ENCODE measurements at places on chromosomes 2 and 18. TPM values are rescaled to one million over a fixed set of nuclear protein-coding genes. Genes with fewer than 3 reads are reported as not detected.
A peak's percentile ranks its signal among the peaks of the same experiment; 100 is the strongest.

GRCh38 chr2:219831957-219832356, 204.5 kb downstream of the SLC4A3 start:
- no peak for DNase-seq

- no peak for DNase-seq
Measured at GRCh38 chr2:10167316-10167715, 44.8 kb downstream of the RRM2 start.

DNA sequence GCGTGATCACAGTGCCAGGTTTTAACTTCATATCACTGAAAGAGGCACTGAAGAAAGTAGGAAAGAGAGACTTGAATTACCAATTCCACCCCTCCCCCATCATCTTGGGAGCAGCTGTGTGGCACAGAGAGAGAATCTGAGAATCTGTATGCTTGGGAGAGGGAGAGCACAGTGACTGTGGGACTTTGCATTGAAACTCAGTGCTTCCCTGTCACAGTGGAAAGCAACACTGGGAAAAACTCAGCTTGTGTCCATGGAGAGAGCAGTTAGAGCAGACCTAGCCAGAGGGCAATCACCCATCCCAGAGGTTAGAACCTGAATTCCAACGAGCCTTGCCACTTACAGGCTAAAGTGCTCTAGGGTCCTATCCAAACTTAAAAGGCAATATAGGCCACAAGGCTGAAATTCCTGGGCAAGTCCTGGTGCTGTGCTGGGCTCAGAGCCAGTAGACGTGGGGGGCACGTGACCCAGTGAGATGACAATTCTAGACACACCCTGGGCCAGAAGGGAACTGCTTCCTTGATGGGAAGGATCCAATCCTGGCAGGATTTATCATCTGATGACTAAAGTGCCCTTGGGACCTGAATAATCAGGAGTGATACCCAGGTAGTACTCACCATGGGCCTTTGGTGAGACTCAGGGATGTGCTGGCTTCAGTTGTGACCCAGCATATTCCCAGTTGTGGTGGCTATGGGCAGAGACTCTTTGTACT, 15.5 kb upstream of the ABCB11 start:
- DNase-seq: no peak

- DNase-seq: peak; percentile 25
Measured at GRCh38 chr2:1746174-1747064, 2.1 kb upstream of the PXDN start.

DNA sequence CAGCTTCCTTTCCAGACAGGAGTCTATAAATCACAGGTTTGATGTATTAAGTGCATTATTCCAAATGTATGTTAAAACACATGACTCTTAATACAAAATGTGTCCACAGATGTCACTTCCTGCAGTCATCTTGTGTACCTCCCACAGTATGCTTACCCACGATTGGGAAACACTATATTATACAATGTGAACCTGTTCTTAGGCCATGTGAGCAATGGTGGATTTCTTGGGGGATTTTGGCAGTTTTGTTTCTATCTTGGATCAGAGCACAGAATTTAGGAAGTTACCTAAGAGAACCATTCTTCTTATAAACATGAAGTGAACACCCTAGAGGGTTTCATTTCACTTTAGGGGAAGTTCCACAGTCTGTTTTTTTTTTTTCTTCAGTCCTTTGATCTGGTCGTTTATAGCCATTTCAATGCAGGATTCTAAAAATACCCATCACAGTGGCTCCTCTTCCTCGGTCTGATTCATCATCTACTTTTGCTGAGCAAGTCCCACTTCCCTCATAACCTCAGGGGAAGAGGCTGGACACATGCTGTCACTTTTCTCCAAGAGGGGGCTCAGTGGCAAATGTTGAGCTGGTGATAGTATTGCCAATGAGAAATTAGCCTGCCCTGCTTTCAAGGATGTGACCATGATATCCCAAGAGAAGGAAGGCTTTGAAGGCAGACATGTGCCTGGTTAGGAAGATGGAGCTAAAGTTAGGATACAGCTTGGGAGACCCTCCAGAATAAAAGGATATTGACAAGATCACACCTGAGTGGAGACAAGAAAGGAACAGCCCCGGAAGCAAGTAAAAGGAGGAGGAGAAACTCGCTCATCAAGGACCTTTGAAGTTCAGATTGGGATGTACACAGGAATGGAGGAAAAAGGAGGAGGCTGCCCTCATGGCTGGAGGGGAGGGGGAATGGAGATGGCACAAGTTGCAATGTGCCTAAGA, 22.6 kb downstream of the PLEK start:
- DNase-seq: no peak

DNA sequence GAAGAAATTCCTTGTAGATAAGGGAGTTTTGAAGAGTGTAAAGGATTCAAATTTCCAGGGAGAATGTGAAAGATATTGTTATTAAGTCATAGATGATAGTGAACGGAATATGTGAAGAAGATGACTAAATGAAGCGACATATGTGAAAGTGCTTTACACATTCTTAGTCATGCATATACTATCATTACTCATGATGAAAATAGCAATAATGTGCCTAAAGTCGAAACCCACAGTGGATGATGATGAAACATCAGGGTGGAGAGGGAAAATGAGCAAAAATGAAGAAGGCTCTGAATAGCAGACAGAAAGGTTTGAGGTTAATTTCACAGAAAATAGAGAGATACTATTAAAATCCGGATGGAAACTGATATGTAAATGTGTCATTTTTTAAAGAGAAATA, 1237.1 kb downstream of the LRP1B start:
- no peak for DNase-seq

GRCh38 chr2:177010146-177010545, 202.4 kb upstream of the HNRNPA3 start:
- no peak for DNase-seq

DNA sequence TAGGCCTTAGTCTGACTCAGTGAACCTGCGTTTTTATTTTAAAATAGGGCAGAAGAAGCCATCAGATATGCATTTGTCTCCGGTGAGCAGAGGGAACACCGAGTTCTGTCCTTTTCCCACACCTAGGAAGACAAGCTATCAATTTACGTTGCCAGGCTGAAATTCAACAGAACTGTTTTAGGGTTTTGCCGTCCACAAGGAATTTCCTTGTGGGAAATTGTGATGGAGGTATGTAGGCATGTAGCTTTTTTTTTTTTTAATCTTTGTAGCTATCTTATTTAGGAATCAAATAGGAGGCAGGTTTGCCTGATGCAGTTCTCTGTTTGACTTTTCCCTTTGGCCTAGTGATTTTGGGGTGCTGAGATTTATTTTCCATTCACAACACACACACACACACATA, 62.0 kb upstream of the ASAP2 start:
- DNase-seq: no peak

GRCh38 chr18:60247103-60247502, 125.5 kb downstream of the MC4R start:
- no peak for DNase-seq

DNA sequence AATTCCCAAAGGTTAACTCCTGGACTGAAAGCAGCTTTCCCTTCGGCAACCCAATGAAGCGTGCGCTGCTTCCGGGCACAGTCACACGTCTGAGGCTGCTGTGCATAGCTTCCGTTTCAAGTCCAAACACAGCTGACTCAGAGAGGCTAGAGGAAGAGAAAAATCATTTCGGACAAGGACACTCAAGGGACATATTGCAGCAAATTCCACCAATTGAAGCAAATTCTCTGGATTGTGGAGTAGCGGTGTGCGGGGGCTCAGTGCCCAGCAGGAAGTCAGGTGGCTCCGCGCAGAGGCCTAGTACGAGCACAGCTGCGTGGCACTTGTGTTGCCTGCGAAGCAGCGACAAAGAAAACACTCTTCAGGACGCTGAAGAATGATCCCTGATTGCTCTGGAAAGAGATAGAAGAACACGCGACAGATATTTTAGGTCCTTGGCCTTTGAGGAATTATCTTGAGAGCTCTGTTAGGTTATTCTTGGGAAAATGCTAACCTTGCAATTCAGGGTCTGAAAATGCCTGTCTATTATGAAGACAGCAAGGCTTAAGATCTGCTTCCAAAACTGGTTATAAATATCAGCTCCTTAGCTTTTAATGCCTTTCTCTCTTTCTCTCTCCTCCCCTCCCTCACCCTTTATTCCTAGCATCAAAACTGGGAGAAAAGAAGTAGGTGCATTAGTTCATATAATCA, 352.6 kb upstream of the DLGAP1 start:
- DNase-seq: no peak

DNA sequence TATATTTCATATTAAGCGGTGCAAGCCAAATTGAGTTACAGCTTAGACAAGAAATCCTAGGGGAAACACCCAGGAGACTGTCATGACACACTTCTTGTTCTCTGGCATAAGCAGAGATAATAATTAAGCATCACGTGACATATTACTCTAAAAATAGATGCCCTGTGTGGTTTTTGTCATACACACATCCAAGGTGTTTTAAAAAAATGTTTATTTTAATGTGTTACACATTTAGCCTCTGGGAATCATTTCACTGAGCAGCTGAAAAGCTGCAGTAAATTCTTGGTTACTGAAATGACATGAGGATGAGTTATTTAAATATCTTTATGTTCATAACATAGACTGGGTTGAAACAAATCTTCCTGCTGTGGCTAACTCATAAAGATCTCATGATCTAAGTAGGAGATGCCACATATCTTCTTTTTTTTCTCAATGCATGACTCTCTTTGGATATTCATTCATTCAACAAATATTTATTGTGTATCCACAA, 38.0 kb upstream of the ERMN start:
- no peak for DNase-seq

DNA sequence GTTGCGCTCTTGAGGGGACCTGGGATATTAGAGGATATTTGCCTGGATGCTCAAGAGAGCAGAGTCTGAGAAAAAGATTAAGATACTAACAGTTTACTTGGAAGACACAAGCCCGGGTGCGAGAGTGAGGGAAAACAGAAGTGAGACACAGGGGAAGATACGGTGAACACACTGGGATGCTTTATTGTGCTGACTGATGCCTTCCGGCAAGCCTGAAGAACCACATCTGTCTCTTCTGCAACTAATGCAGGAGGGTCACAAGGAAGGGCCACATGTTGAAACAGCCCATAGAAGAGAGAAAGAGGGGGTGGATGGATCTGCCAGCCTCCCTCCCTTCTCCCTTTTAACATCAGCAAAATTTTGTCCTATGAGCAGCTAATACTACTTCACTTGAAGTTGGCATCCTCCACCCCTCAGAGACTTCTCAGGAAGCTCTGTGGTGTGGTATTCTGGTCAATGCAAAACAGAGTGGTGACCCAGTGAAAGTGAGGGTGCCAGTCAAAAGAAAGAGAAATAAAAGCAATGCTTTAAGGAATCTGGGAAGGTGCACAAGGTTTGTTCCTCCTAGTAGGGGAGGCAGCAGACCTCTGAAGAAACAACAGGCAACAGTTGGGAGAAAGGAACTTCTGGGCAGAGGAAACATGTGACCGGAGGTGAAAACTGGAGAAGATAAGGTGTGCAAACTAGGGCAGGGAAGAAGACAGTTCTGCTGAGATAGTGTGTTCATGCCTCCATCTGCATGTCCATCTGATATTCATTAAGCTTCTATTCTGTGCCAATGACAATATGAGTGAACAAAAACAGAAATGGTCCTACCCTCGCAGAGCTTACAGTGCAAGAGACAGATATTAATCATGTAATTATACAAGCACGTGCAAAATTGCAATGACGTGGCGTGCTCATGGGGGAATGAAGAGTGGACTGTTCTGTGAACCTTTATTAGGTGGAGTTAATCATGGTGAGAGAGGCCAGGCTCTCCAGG, 107.1 kb downstream of the LYPD6B start:
- DNase-seq: no peak

DNA sequence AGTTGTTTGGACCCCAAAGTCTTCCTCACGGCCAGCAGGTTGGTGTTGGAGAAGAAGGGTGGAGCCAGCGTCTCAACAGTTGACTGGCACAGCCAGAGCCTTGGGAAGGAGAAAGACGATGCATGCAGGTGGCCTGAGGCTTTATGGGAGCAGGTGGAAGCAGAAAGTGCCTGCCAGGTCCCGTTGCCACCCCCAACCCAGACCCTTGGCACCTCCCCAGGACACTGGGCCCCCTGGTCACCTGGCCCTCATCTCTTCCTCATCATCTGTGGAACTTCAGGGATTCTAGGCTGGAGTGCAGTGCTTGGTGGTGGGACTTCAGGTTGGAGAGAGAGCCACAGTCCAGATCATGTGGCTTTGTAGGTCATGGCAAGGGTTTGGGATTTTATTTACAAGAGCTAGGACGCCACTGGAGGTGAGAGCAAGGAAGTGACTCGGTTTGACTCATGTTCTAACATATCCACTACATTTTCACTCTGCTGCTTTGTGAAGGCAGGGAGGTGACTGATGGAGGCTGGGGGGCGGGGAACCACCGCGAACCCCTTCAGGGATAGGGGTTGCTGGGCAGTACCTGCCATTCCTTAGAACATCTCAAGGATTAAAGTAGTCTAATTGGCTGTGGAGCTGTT, 62.5 kb upstream of the B3GNT7 start:
- DNase-seq: peak; percentile 63

- DNase-seq: peak; percentile 99
Measured at GRCh38 chr2:85772019-85772745, 18.4 kb downstream of the ATOH8 start.

DNA sequence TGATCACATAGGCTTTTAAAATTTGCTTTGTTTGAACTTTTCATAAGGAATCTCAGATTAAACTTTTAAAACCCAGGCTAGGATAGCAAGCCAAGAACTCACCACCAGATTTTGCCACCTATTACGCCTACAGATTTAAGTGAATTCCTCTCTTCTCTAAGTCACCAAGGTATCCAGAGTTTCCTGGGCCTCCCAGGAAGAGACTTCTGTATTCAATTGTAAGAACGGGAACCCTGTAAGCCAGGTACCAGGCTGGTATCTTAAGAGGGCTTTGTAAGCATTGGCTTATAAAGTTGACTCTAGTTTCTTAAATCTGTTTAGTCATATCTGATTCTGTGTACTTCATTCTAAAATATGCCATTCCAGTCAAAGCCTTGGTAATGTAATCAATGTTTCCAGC, 285.1 kb downstream of the MBD5 start:
- no peak for DNase-seq

GRCh38 chr18:40789286-40789685, 1165.7 kb upstream of the PIK3C3 start:
- no peak for DNase-seq

GRCh38 chr2:38691994-38692393, 26.1 kb downstream of the GALM start:
- no peak for DNase-seq

DNA sequence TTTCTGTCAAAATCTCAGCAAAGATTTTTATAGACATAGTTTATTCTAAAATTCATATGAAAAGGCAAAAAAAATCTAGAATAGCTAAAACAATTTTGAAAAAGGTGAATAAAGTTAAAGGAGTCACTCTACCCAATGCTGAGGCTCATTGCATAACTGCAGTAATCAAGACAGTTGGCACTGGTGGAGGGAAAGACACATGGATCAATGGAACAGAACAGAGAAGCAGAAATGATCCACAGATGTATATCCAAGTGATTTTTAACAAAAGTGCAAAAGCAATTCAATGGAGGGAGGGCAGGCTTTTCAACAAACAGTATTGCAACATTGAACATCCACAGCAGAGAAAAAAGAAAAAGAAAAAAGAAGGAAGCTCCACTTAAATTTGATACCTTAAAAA, 162.8 kb downstream of the RBM43 start:
- DNase-seq: no peak

The SPHKAP gene
- not detected for total RNA-seq

The CDCA7 gene
- 0.33 TPM for total RNA-seq

The DHRS9 gene
- 0.93 TPM for total RNA-seq

The IL18R1 gene
- total RNA-seq: 5.1 TPM

The CDK15 gene
- total RNA-seq: 1.5 TPM

The ANKRD23 gene
- total RNA-seq: 4.3 TPM

The BOLL gene
- not detected for total RNA-seq

The ARHGAP25 gene
- 10.7 TPM for total RNA-seq

The ACKR3 gene
- 124 TPM for total RNA-seq

The ADRA2B gene
- 4.1 TPM for total RNA-seq

The INPP5D gene
- 14.0 TPM for total RNA-seq

The RNF144A gene
- 11.8 TPM for total RNA-seq
